ENCODE measurements at places on chromosomes 6 and 20.

GRCh38 chr6:156273065-156273711 is 504.0 kb upstream of the ARID1B start:
- DNase-seq, result no peak

DNA sequence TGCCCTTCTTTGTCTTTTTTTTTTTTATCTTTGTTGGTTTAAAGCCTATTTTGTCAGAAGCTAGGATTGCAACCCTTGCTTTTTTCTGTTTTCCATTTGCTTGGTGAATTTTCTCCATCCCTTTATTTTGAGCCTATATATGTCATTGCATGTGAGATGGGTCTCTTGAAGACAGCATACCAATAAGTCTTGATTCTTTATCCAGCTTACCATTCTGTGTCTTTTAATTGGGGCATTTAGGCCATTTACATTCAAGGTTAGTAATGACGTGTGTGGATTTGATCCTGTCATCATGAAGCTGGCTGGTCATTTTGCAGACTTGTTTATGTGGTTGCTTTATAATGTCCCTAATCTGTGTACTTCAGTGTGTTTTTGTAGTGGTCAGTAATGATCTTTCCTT is 9.5 kb upstream of the TSPYL4 start:
- DNase-seq, result no peak

DNA sequence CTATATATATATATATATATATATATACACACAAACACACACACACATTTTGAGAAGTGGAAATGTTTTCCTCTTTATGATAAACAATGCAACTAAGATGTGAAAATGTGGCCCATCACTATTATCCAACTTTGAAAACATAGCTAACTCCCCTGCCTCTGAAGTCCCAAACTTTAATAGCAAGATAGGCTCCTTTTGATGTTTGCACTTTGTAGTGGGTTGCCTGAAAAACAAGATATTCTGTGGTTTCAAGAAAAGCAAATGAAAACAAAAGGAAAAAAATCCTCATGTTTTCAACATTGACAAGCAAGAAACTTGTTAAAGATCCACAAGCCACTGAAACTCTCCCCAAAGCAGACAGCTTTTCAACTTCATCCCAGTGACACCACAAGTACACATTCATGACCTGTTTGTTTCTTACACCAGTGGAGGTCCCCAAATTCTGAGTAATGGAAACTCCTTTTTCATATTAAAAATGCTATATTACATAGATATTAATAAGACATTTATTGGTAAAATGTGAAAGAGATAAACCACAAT is 90.0 kb downstream of the IPCEF1 start:
- no peak for DNase-seq

- DNase-seq, result peak; percentile 18
Measured at GRCh38 chr6:3939964-3940363, 90.8 kb downstream of the FAM50B start.

DNA sequence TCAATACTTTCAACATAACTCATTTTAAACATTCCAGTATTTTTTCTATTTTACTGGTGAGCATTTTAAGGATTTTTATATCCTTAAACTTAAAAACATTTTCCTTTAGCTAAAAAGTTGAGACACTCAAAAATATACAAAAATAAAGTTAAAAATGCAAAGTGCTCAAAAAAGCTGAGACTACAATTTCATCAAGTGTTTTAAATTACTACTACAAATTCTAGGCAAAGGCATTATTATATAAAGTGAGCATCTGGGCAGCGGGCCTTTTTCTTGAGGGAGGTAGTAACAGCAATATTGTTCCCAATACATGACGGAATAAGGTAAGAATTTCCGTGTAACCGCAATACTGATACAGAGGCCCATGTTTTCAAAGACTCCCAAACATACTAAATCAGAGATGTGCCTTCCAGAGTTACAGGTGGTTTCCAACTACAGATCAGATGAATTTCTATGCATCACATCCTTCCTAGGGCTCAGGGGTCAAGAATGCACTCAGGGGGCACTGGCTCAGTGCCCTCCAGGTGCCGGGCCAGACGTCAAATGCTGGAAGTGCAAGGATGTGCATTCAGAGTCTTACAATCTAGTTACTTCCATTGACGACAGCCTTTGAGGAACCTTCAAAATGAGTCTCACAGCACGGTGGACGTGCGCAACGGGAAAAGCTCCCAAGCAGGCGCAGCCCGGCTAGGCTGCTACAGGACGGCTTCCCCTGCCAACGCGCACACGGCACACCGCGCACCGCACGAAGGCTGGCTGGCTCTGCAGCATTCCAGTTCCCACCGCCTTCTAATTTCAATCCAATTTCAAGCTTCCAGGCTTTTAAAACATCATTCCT is 1.7 kb downstream of the PHF10 start:
- DNase-seq, result peak; percentile 55

- no peak for DNase-seq
Measured at GRCh38 chr6:149852881-149853280, 11.3 kb downstream of the LRP11 start.

GRCh38 chr20:46801003-46801702 is 91.7 kb downstream of the SLC2A10 start:
- DNase-seq, result no peak

GRCh38 chr20:44253528-44253927 is 6.4 kb downstream of the GDAP1L1 start:
- DNase-seq, result no peak

DNA sequence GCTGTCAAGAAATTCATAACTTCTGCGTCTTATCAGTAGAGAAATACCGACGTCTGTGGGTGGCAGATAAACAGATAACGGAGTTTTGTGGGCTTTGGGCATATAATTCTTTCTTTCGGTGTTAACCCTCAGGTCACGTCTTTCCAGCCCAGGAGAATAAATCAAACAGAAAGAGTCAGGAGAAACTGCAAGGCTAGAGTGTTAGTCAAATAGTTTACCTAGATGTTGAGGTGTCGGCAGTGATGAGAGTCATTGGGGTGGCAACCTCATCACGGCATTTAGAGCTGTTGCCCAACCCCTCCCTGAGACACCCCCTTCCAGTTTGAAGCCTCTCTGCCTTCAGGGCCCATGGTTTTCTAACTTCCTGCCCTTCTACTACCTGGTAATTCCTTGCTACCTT is 49.5 kb downstream of the ADTRP start:
- no peak for DNase-seq

GRCh38 chr6:363909-364308 is 27.6 kb upstream of the IRF4 start:
- no peak for DNase-seq

- DNase-seq, result no peak
Measured at GRCh38 chr6:164570801-164571200, 738.6 kb downstream of the C6orf118 start.

- peak; percentile 42 for DNase-seq
Measured at GRCh38 chr20:61186771-61187472, 65.1 kb upstream of the CDH4 start.

DNA sequence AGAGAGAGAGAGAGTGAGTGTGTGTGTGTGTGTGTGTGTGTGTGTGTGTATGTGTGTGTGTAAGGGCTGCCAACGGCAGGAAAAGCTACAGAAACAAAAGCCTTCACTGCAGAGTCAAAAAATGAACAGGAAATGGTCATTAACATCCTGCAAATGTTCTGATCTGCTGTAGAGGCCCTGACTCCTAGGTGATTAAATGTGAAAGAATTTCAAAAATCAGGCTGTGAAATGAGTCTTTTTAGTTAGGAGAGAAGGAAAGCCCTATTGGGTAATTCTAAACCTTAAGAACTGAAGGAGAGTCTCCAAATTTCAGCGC is 166.5 kb upstream of the MYLIP start:
- peak; percentile 95 for DNase-seq

GRCh38 chr6:56393615-56394612 is 146.5 kb upstream of the COL21A1 start:
- DNase-seq, result no peak

DNA sequence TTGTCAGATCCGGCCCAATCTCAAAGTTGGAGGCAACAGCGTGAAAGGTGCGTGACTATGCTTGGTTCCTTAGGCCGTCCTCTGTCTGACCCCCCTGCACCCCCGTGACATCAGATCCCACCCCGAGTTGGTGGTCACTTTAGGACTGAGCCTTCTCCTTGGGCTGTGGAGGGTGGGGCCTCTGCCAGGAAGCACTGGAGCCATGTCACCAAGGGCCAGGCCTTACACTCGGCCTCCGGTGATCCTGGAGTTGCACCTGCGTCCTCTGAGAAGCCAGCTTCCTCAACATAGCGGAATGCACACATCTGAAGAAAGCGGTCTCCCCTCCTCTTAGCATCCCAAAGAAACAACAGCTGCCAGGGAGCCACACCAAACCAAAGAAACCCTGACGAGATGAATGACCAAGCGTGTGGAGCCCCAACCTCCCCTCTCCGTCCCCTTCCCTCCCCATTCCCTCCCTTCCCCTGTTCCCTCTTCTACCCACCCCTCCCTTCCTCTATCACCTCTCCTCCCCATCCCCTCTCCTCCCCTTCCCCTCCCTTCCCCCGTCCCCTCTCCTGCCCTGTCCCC is 182.6 kb downstream of the TTLL2 start:
- DNase-seq, result no peak

GRCh38 chr6:82602776-82603175 is 239.2 kb downstream of the TPBG start:
- no peak for DNase-seq

DNA sequence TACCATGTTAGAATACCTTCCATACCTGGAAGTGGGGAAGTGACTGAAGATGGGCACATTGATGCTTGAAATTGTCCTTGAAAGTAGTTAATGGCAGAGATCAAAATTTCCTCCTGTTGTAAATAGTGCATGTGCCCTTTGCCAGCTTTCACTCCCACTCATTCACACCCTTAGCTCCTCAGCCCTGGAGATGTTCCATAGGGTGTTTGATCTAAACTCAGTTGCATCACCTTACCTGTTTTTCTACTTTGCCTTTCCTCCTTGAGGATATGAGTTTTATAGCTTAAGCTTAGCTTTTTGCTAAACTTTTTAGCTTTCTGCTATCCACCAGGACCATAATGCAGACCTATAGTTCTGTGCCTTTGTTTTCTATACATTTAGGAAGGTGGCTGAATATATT is 69.0 kb downstream of the CEP57L1 start:
- no peak for DNase-seq

- no peak for DNase-seq
Measured at GRCh38 chr6:36076178-36077063, 48.8 kb downstream of the MAPK14 start.

DNA sequence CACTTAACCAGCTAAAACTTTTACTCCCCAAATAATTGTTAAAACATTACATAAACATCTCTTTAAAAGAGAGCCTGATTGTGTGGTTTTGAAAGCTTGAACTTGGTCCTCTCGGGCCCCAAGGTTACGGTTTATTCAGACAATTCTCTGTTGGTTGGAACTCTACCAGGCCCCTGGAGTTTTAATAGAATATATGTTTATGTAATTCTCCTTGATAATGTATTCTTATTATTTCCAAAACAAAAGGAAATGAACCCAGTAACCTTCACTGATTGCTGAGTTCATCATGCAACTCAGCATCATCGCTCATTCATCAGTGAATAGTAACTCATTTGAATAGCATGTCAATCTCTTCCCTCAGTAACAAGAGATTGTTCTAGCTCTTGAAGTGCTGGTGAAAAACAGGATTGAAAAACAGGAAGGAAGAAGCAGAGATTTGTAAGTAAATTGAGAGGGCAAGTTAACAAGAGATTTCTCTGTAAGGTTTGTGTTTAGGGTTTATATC is 464.5 kb upstream of the MARCKS start:
- DNase-seq, result no peak

Measured in AG10803 (cell line).